ENCODE measurements at places on chromosomes 12 and 14.

DNA sequence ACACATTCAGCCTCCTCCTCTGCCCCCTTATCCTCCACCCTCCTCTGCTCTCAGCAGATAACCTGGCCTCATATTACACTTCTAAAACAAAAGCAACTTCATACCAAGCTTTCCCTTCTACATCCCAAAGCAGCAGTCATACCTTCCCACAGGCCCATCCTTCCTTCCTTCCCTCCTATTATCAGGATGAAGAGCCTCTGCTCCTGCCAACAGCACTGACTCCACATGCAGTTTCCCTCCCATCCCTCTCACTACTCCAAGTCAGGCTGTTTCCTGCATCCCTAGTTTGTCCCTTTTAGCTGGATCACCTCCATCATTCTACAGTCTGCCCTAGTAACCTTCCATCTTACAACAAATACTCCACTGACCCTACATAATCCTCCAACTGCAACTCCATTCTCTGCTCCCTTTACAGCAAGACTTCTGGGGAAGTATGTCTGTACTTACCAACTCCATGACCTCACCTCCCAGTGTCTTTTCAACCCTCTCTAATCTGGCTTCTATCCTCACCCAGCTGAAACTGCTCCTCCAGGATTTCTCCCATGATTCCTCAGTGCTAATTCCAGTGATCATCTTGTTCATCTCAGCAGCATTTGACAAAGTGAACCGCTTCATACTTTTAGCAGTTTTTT lies 4.9 kb upstream of the YEATS4 start:
- no peak for DNase-seq

DNA sequence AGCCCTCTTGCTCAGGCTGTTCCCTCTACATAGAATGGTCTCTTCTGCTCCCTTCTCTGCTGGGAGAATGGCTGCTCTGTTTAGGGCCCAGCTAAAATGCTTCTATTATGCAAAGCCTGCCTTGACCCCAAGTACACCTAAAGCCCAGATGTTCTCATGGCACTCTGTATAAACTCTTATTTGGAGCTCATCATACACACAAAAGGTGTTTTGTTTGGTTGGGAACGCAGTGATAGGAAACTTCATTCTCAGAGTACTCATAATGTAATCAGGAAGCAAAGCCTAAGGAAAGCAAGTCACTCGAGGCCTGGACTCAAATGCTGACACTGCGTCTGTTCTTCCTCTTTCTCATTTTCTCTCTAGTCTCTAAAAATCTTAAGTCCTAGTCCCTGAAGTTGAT lies 38.2 kb upstream of the SYCP3 start:
- no peak for DNase-seq

- DNase-seq: no peak
Measured at GRCh38 chr12:117192057-117192456, 1.8 kb upstream of the FBXO21 start.

GRCh38 chr14:96106891-96107290 lies 67.7 kb downstream of the C14orf132 start:
- no peak for DNase-seq

DNA sequence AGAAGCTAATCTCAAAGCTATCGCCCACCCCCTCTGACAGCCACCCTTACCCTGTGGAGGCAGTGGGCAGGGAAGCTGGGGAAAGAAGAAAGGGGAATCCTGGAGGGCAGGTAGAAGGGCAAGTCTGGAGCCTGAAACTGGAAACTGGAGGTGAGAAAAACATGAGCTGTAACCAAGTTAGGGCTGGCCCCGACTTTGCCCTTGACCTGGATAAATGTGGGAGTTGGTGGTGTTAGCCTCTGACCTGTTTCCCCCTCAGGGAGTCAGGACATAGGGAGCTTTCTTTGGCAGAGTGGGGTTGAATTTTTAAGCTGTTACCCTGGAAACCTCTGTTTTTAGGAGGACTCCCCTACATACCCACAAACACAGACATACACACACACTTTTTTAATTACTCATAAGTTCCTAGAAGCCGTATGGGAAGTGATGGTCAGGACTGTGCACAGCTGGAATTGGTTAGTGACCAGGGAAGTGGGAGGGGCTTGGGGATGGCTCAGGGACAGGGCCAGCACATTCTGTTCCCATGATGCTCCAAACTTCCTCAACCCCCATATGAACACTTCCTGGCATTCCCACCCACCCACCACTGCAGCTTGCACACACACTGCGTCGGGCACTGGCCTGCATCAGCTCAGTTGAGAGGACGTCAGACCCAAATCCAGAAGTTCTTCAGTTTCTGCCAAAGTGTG lies 5.0 kb upstream of the MMP19 start:
- no peak for DNase-seq

DNA sequence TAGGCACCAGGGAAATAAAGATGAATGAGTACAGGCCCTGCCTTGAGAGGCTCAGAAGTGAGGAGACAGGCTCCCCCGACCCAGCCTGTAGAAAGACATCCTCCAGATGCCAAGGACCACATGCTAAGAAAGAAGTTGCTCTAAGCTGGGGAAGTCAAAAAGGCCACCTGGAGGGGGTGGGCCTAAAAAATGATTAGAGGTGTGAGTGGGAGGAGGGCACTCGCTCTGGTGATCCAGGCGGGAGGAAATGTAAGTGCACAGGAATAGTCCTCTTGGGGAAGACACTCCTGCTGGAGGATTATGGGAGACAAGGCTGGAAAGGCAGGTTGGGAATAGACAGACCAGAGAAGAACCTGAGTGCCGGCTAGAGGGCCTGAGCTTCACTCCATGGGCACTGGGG lies 32.2 kb downstream of the SMUG1 start:
- DNase-seq: no peak

GRCh38 chr12:104339663-104340062 lies 36.1 kb downstream of the EID3 start:
- DNase-seq: no peak

DNA sequence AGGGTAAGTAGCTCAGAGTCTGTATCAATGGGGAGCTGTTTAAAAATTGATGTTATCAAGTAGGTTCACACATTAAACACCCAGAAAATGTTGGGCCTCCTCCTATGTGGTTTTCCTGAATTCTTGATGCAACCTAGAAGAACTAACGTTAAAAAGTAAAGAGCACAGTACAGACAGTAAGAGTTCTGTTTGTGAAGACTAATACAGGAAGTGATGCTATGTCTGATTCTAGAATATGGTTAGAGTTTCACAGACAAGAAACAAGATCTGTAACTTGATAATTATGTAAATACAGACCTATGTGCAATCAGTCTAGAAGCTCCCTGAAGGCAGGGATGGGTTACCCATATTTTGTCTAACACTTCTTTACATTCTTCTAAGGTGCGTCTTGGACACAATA lies 214.9 kb upstream of the BTG1 start:
- DNase-seq: no peak

DNA sequence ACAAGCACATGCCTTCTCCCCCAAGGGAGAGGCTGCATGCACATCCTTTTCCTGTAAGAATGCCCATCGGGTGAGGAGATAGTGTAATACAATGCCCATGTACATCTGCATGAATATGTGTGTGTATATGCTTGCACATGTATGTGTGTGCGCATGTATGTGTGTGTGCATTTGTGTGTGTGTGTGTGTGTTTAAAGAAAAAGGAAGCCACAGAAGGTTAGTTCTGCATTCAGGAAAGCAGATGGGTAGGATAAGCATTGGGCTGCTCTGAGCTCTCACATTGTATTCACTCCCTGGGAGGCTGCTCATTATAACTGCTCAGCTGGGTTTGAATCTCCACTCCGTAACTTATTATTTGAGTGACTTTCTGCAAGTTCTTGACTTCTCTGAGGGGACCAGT lies 74.3 kb downstream of the GALNT8 start:
- DNase-seq: no peak

DNA sequence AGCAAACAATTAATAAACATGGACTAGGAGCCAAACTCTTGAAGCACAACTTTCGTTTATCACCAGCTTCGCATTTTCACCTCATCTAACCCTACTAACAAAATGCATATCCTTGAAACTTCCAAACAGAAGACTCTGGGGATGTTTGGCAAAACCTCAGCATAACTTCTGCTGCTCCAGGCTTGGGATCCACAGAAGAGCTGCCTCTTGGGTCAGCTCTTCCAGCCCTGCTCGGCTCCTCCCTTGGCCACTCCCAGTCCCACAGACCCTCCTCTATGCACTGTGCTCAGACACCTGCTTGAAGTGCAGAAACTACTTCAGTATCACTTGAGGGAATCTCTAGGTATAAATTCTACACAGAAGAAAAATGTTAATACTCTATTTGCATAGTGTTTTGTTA lies 110.0 kb upstream of the AMIGO2 start:
- DNase-seq: no peak

DNA sequence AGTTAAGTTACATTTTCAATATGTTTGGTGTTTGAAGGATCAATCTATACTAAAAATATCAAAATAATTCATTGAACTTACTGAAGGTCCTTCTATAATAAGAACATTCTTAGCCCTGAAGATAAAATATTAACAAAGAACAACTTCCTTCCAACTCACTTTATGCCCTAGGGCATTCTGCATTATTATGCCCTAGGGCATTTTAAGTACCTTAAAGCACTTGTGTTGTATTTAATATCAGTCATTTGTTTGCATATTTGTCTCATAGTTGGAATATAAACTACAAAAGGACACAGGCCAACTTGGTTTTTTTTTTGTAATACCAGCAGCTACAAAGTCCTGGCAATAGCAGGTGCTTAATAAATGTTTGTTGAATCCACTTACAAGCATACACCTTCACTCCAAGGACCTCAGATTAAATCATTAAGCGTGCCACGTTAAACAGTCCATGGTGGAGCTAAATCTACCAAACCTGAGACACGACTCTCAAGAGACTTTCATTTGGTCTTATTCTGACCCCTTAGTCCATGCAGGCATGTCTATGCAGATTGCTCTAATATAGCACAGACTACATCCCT lies 50.7 kb downstream of the EPS8 start:
- DNase-seq: no peak

DNA sequence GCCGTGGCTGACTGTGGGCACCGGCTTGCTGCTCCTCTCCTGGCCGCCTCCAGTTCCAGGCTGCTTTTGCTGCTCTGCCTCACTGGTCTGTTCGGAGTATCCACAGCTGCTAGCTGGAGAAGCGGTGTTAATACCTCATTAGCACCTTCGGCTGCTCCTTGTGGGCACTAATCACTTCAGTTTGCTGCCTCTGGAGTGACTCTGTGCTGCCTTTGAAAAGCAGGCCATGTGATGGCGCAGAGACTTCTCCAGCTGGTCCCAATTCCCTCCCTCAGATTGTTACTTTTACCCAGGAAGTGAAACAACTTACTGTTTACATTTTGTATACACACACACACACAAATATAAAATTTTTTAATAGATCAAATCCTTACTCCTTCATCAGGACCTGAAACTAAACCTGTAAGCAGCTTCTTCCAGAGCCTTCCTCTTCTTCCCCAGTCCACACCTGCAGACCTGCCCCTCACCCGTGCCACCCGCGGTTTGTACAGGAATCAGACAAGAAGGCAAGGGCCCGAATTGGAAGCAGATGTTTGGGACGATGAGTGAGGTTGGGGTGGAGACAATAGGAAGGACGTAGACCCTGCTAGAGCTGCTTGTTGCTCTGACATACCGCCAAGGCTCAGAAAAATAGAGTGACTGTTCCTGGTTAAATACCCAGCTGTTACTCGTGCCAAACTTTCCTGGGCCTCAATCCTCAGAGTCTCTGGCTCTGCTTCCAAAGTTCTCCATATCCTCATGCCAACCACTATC lies 41.5 kb upstream of the LTBP2 start:
- no peak for DNase-seq

- no peak for DNase-seq
Measured at GRCh38 chr14:72523424-72524294, 370.2 kb downstream of the DPF3 start.

- no peak for DNase-seq
Measured at GRCh38 chr14:88597038-88597437, 34.2 kb downstream of the ZC3H14 start.

DNA sequence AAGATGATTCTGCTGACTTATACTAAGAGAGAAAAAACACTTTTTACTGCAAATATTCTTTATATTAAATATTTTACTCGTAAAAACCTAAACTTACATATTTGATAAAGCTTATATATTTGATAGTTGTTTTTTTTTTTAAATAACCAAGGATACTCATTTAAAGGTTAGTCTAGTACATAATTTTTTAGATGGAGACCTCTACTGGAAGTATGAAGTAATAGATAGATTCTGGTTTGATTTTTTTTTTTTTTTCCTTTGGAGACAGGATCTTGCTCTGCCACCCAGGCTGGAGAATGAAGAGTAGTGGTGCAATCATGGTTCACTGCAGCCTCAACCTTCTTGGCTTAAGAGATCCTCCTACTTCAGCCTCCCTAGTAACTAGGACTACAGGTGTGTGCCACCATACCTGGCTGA lies 16.4 kb downstream of the ARID2 start:
- no peak for DNase-seq

- DNase-seq: peak; percentile 75
Measured at GRCh38 chr14:76929927-76930326, 98.6 kb downstream of the IRF2BPL start.

DNA sequence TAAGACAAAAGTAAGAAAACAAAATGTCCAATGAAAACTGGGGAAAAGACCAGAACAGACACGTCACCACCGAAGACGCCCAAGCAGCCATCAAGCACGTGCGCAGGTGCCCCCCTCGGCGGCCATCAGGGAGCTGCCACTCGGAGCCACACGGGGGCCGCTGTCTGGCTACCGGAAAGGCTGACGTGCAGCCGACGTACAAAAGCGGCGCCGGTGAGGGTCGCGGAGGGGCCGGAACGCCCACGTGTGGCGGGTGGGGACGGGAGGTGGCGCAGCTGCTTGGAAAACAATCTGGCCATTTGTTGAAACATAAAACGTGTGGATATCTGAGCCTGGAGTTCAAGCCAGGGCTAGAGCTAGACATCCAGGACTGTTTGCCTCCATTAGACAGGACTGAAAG lies 60.7 kb downstream of the GALNT9 start:
- no peak for DNase-seq

GRCh38 chr14:55111122-55111708 lies 17.8 kb upstream of the LGALS3 start:
- no peak for DNase-seq

- DNase-seq: no peak
Measured at GRCh38 chr12:113065126-113066007, 8.8 kb downstream of the DTX1 start.

DNA sequence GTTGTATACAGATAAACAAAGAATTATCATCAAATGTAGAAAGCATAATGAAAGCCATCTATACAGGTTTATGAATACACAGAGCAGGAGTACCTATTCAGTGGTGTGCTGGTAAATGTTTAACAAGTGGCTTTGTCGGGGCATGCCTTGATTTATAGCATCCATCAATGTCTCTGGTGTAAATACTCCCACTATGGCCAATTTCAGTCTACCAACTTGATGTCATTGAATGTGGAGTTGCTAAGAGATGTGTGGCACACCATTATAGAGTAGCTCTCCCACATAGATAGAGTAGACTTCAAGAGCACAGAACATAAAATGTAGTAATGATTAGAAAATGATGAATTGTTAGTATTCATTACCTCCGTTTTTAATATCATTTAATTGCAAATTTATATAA lies 9.3 kb downstream of the GRIP1 start:
- DNase-seq: no peak

GRCh38 chr12:72974954-72975555 lies 702.9 kb downstream of the TRHDE start:
- no peak for DNase-seq

Data from CD4-positive, alpha-beta T cell treated with Interleukin-1 beta for 1 hour (primary cell).